NCI-H748 treated with DMSO at 0.1 percent for 48 hours (cell line): ENCODE measurements at places on chromosomes 2 and 18.

DNA sequence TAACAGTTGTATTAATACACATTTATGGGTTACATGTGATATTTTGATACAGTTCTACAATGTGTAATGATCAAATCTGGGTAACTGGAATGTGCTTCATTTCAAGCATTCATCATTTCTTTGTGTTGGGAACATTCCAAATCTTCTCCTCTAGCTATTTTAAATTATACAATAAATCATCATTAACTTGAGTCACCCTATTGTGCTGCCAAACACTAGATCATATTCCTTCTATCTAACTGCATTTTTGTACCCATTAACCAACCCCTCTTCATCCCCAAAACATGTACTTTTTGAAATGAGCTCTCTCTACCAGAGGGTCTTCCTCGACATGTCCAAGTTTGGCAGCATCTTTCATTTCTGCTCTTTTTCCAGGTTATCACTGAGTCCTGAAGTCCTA is 81.1 kb upstream of the TTC39C start:
- no peak for DNase-seq

DNA sequence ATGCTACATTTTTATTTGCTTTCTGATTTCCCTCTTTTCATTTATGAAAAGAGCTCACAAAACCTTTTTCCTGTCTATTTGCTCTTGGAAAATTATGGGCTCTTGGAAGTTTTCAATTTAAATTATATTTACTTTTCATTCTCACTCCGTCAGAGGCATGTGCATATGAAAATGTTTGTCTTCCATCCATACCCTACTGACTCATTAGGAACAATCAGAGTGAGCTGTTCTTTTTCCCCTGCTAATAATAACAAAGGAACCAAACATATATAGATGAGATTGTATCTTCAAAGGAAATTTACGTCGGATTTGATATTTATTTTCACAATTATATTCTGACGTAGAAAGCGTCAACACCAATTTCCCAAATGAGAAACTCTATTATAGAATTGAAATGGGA is 1101.2 kb downstream of the TSN start:
- DNase-seq: peak; percentile 38

- DNase-seq: no peak
Observed at GRCh38 chr2:25897506-25897905, 19.2 kb upstream of the ASXL2 start.

DNA sequence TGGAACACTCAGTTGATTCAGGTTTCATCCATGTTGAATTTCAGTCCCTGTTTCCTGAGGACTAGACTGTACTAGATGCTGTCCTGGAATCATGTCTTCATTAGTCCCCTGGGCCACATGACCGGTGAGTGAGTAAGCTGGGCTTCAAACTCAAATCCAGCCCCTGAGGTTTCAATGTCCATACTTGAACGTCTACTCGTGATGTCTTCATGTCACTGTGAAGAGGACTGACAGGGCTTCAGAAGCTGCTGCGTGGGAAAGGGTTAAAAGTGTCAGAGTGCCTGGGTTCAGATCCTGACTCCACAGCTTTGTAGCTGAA is 101.2 kb downstream of the CDK15 start:
- no peak for DNase-seq

GRCh38 chr2:119387381-119388129 is 20.8 kb downstream of the DBI start:
- DNase-seq: no peak
